Activated T-helper 1 cell treated with Interleukin-2 at 50 U/mL for 16 hours (primary cell): ENCODE measurements at places on chromosomes 12 and 14.
A peak's percentile ranks its signal among the peaks of the same experiment; 100 is the strongest.

- DNase-seq = no peak
Measured at GRCh38 chr12:46891306-46891705, 65.5 kb upstream of the SLC38A4 start.

- no peak for DNase-seq
Measured at GRCh38 chr14:65872536-65872935, 460.0 kb downstream of the FUT8 start.

DNA sequence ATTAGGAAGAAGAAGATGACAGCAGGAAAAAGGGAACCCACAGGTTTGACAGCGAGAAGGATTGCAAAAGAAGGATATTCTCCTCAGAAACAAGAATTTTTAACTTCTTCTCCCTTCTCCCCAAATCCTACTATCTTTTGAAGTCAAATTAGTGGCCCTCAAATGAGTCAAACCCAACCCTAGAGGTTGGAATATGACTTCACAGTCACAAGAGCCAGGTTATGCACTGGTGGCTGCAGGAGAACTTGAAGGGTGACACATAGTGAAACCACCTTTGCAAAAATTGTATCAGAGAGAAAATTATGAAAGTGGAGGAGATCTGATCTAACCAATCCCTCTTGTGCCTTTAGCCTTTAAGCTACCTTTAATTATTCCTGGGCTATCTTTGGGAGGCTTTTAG, 386.2 kb upstream of the CCDC196 start:
- no peak for DNase-seq

GRCh38 chr12:169528-170370, 44.2 kb downstream of the SLC6A12 start:
- no peak for DNase-seq

- peak; percentile 17 for DNase-seq
Measured at GRCh38 chr12:105420659-105421240, 90.3 kb downstream of the C12orf75 start.

- DNase-seq = peak; percentile 4
Measured at GRCh38 chr12:57803319-57803893, 15.1 kb downstream of the AVIL start.

DNA sequence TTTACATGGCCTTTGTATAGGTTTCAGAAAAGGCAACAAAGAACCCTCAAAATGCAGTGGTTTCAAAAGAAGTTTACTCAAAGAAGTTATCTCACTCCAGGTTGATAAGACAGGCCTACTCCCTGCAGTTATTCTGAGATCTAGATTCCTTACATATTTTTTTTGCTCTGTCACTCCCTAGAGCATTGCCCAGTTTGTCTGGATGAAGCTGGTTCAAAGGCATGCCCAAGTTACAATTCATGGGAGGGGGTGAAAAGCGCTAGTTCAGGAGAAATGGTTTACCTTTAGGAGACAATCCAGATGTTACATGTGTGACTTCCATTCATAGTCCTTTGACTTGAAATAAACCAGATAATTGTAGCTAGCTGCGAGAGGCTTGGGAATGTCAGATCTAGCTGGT, 115.0 kb downstream of the TPH2 start:
- no peak for DNase-seq

DNA sequence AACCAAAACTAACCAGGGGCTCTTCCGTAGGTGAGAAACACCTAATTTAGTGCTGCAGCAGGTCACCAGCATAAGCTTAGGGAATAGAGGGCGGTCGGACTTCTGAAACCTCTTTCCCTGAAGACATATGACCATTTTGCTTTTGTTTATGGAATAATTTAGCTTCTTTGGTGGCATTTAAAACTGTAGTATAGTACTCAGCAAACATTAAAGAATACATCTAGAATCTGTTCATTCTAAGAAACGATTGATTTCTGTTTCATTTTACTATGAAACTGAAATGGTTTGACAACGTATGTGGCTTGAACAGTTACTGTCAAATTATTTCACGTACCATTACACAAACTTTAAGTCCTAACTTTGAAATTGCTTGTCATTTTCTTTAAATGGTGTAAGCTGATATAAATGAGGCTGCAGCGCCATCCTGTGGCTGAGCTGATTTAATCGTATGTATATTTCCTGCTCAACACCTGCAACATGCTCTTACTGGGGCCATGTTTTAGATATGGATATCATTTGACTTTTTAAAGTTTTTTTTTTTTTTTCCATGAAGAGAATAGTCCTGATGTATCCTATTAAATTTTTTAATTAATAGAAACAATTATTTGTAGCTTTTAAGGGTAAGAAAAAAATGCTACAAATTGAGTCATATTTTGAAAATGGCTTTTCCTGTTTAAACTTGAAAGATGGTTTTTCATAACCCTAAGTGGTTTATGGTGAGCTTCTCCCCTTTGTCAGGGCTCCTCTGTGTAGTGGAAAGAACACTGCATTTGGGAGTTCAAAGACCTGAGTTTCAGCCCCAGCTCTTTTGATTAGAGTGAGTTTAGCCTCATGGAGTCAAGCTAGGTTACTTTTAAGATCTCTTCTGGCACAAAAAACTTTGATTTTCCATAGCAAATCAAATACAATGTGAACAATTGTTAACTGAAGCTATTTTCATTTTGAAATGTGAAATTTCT, 27.4 kb downstream of the CFAP54 start:
- DNase-seq = peak; percentile 65

DNA sequence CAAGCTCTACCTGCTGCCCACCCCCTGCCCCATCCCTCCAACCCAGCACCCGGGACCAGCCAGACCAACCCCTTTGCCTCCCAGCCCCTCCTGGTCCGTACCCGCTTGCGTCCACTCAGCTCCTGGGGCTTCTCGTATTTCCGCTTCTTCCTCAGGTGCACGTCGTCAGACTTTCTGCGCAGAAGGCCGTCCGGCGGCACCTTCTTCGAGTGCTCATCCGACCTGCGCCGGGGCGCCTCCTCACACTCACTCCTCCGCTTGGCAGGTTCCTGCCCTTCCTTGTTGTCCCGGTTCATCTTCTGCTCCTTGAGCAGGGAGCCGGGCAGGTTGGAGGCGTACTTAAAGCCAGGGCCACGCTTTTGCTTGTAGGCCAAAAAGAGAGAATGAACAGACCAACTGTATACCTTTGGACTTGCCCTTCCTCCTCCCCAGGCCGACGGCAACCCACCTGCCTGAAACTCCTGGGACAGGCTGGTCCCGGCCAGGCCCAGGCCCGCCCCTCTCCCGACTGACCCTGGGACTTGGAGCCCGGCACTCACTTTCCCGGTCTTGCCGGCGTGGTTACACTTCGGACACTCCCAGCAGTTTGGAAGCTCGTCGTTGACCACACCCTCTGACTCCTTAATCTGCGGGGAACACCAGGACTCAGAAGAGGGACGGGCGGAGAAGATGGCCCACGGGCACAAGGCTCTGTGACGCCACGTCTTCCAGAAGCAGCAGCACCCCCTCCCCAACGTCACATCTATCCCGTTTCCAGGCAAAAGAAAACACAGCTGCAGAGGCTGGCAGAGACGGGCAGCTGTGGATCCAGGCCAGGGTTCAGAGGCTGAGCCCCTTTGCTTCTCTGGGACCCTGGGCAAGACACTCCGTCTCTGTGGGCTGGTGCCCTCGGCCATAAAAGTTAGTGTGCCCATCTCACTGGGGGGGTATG, 44.3 kb downstream of the RNF34 start:
- no peak for DNase-seq

DNA sequence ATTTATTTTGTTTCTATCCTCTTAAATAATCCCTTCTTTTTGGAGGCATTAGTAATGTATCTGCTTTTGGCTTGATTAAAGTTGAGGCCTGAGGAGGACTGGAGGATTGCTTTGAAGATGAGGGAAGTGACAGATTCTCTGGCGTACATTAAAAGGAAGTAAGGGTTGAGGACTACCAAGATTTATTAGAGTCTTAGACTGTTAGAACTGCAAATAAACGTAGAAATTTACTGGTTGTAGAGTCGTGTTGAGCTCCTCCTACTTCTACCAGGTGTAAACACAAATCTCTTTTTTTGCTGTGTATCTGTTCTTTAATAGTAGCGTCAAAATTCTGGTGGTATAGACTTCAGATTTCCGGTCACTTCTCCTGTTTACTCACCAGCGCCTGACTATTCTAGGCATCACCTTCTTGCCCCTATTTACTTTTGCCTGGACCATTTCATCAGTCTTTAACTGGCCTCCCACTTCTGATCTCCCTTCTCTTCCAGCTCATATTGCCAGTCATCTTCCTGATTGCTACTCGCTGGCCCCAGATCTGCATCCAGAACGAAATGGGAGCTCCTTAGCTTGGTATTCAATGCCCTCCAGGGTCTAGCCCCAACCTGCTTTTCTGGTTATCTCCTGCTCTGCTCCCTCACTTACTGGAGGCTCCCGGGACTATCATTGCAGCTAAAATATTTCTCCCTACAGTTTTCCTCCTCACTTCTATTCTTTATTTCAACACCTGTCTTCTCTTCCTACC, 8.4 kb upstream of the EID3 start:
- no peak for DNase-seq

DNA sequence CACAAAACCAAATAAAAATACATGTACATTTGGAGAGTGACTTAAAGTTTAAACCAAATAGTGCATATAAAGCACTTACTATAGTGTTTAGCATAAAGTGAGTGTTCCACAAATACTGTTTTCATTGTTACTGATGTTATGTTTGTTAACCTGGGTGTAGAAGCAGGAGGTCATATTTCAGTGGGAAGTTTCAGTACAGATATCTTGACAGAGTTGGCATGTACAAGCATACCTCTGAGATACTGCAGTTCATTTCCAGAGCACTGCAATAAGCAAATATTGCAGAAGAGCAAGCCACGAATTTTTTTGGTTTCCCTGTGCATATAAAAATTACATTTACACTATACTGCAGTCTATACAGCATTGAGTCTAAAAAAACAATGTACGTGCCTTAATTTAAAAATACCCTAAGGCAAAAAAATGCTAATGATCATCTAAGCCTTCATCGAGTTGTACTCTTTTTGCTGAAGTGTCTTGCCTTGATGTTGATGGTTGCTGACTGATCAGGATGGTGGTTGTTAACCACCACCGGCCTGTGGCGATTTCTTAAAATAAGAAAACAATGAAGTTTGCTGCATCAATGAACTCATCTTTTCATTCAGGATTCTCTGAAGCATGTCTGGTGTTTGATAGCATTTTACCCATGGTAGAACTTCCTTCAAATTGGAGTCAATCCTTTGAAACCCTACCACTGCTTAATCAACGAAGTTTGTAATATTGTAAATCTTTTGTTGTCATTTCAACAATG, 361.1 kb upstream of the RPL10L start:
- no peak for DNase-seq

GRCh38 chr14:100433428-100433814, 110.3 kb downstream of the SLC25A47 start:
- no peak for DNase-seq

DNA sequence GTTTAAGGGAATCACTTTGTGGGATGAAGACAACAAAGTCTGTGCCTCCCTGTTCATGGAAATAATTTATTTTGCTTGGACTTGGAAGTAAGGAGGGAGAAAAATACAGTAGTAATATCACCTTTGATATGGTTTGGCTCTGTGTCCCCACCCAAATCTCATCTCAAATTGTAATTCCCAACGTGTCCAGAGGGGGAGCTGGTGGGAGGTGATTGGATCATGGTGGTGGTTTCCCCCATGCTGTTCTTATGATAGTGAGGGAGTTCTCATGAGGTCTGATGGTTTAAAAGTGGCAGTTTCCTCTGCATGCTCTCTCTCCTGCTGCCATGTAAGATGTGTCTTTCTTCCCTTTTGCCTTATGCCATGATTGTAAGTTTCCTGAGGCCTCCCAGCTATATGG, 460.7 kb downstream of the NOVA1 start:
- DNase-seq = no peak

- DNase-seq = no peak
Measured at GRCh38 chr12:68048648-68049297, 59.5 kb downstream of the IFNG-AS1 start.

DNA sequence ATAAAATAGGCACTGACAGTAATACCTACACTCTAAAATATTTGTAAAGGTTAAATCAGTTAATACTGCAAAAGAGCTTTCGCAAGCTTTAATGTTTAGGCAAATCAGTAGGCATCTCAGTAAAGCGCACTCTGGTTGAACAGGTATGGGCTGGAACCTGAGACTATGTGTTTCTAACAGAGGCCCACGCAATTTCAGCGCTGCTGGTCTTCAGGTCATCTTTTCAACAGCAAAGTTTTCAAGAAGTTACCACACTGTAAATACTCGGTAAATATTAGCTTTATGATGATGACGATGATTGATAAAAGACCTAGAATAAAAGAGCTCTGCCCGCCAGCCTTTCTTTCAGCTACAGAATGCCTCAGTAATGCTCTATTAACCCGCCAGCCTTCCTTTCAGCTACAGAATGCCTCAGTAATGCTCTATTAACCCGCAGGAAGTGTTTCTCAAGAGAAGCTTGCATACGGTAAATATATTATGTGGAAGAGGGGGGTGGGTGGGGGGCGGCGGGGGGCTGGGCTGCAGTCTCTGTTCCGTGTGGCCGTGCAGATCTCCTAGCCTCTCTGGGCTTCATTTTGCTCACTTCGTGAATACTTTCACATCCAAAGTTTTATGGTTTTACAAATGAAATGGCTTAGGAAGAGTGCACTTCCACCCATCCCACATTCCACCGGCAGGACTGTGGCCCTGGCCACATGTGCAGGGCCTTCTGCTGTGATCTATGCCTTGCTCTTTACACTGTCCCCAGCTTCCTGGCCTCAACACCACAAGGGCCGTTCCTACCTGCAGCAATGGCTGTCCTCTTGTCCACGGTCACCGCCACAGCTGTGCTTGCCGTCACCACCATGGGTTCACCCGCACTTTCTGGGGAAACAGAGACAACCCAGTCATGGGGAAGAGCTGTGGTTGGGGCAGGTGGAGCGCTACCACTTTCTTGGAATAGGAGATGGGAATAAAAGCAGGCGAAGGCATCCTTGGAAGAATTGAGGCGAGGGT, 19.9 kb downstream of the LRTM2 start:
- no peak for DNase-seq

DNA sequence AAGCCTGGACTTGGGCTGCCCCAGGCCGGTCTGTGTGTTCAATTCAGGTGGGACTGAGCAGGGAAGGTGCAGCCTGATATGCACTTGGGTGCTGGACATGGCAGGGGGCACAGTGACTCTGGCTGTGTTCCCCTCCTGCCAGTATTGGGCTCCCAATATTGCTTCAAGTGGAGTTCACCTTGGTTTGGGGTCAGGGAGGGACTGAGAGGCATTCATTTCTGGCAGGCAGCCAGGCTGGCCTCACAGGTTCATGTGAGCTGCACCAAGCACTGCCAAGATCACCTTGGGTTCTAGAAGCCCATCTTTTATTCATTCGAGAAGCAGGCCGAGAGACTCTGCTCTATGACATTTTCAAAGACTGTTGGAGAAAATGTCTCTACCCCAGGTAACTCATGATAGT, 245.0 kb downstream of the CHST11 start:
- no peak for DNase-seq

DNA sequence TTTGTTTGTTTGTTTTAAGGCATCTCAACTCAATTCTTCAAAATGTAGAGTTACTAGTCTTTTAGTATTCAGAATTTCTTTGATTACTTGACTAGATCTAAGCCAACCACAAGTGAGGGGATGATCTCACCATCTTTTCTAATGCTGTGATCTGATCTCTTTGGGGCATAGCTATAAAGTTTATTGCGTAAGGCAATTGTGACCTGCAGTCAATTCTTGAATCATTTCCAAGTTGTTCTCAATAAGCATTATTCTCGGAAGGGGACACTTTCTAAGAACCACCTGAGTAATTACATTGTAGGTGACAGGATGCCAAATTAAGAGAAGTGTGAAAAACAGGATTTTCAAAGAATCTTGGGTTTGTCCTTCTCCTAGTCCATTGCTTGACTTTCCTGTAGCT, 13.1 kb downstream of the DACT1 start:
- no peak for DNase-seq

GRCh38 chr12:116443821-116444589, 115.2 kb upstream of the MAP1LC3B2 start:
- no peak for DNase-seq

GRCh38 chr12:12721176-12721751, 4.1 kb downstream of the CDKN1B start:
- no peak for DNase-seq
